ENCODE measurements at places on chromosomes 2 and 18. TPM values are rescaled to one million over a fixed set of nuclear protein-coding genes. Genes with fewer than 3 reads are reported as not detected.

- no peak for DNase-seq
These were observed 72.5 kb downstream of the XIRP2 start for GRCh38 chr2:166960702-166961270.

The CERKL gene
- total RNA-seq = 0.23 TPM

The DES gene
- total RNA-seq = 0.28 TPM

The LCT gene
- 0.19 TPM for total RNA-seq

Data from neural crest cell (in vitro differentiated cells).